Activated CD8-positive, alpha-beta memory T cell treated with anti-CD3 and anti-CD28 coated beads for 1 hour (primary cell): ENCODE measurements at places on chromosomes 7 and 10.

DNA sequence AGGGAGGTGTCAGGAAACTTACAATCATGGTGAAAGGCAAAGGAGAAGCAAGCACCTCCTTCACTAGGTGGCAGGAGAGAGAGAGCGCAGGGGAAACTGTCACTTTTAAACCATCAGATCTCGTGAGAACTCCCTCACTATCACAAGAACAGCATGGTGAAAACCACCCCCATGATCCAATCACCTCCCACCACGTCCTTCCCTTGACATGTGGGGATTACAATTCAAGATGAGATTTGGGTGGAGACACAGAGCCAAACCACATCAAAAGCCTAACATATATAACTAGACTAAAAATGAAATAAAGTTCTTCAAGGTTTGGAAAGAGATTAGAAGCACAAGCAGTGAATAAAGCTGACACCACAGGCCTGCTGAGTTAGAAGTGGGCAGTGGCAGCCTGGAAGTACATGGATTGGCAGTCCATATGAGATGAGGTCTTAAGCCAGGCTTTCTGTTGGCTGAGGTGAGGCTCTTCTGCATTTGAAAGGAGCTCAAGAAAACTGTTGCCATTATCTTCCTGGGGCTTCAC lies 96.4 kb upstream of the MDFIC start:
- no peak for DNase-seq

- no peak for DNase-seq
Observed at GRCh38 chr7:94142281-94142680, 138.1 kb upstream of the BET1 start.

GRCh38 chr10:132397671-132398565 lies 918 bp downstream of the PWWP2B start:
- no peak for DNase-seq

DNA sequence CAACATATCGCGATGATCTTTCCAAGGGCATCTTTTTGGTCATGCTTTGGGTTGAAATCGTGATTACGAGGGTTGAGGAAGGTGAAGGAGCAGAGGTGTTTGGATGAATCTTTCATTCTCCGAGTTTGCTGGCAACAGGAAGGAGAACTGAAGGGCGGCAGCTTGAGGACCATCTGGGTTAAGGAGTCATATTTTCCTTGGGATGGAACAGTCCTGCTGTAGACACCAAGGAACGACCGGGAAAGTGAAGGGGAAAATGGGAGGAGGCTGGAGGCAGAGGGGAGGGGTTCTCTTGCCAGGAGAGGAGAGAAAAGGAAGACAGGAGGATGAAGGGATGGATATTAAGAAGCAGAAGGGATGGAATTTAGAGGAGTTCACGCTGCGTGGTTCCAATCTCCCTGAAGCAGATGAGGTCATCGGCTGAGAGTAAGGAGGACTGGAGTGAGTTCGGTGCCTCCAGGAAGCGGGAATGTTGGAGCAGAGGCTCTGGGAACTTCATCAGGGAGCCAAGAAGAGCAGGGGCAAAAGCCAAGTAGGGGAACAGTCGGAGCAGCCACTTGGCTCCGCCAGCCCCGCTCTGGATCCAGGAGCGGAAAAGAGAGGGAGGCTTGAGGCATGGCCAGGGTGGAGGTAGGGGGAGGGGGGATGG lies 116.6 kb upstream of the GALNT17 start:
- DNase-seq: no peak

DNA sequence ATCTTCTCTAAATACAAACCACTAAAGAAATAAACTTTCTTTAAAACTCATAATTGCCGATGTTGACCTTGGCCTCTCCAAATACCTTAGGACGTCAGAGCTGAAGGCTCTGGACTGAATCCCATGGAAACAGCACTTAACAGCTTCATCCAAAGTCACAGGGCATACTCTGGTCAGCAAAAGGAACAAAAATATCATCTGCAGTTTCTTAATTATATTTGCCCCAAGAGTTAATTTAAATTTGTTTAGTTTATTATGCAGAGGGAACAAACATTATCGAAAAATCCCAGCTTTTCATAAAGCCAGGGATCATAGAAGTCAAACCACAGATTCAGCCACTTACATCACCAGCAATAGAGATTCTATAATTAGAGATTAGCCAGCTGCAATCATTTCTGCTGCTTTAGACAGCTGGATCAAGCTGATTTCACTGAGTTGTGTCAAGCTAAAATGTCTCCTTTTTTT lies 20.5 kb upstream of the FAM13C start:
- DNase-seq: no peak

DNA sequence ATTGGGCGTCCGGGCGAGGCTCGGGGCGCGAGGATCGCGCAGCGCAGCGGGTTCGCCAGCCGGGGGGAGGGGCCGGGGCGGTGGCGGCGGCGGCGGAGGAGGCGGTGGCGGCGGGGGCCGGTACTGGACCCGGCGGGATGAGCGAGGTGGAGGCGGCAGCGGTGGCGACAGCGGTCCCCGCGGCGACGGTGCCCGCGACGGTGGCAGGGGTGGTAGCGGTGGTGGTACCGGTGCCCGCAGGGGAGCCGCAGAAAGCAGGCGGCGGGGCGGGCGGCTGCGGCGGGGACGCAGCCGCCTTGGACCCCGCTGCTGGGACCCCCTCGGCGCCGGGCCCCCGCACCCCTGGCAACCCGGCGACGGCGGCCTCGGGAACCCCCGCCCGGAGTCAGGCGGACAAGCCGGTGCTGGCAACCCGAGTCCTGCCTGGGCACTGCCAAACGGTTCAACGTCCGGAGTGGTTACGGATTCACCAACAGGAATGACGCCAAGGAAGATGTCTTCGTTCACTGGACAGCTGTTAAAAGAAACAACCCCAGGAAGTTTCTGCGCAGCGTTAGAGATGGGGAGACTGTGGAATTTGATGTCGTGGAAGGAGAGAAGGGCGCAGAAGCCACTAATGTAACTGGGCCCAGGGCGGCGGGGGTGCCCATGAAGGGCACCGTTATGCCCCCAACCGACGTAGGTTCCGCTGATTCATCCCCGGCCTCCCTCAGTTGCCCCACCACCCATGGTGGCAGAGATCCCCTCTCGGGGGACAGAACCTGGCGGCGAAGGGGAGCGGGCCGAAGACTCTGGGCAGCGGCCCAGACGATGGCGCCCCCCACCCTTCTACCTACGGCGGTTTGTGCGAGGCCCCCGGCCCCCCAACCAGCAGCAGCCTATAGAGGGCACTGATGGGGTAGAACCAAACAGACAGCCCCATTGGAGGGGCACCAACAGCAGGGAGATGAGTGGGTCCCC lies 100.3 kb upstream of the CPXM2 start:
- no peak for DNase-seq

GRCh38 chr7:27209933-27210440 lies 10.1 kb upstream of the HOXA13 start:
- no peak for DNase-seq

- no peak for DNase-seq
Observed at GRCh38 chr10:113376428-113376827, 176.4 kb upstream of the HABP2 start.

DNA sequence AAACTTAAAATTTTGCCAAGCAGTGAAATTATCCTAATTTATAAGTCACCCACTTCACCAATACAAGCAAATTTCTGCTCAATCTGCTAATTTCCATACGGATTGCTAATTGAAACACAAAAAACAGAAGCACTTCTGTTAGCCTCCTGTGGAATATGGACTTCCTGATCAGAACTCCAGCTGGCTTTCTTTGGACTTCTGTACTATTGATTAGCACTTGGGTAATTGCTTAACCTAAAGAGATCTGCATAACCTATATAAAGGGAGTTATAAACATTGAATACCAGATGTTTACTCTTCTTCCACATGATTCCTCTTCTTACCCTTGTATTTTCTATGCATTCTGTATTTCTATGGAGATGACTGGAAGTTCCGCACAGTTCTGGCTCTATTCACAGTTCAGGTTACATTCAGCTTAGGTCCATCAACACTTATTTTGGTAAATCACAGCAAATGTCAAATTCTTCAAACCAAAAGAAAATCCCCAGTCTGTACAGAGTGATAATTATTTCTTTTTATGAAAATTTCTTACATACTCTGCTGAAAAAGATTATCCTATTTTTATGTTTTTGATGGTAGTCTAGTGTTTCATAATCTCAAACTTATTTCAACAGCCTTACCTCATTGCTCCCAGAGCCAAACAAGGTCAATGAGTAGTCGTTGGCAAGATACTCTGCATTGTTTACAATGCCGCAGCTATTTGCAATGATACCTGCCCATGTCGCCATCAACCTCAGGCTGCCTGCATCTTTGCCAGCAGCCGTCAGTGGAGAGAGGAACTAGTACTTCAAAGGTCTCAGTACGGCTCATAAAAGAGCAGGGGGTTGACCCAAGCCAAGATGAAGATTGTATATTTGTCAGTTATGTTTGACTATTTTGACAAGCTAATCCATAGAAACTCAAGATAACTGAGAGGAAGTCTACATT lies 225.6 kb downstream of the AHR start:
- DNase-seq: no peak

DNA sequence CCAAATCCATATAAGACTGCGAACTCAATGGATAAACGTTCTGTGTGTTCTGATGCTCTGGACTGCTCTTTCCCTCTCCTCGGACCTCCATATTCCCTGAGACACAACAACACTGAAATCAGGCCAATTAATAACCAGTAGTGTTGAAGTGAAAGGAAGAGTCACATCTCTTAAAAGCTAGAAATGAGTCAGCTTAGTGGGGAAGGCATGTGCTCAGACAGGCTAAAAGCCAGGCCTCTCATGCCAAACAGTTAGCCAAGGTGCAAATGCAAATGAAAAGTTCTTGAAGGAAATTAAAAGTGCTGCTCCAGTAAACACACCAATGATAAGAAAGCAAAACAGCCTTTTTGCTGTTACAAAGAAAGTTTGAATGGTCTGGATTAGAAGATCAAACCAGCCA lies 29.3 kb downstream of the TNS3 start:
- DNase-seq: no peak

- no peak for DNase-seq
Observed at GRCh38 chr10:123295644-123296043, 141.4 kb downstream of the BUB3 start.

DNA sequence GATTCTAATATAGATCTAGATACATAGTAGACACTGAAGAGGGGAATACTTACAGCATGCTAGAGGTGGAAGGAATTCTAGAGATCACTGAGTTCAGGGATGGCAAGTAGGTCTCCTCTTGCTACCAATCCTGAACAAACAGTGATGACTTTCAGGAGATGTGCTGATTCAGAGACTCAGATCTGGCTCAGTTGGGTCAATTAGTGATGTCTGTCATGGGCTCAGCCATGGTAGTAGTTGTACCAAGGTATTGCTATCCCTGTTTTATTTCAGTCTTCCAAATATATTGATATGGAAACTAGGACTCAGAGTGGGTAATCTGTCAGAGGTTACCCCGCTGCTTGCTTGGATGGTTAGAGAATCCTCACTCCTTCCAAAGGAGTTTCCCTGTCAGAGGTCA lies 38.5 kb downstream of the UNC5B start:
- DNase-seq: no peak

DNA sequence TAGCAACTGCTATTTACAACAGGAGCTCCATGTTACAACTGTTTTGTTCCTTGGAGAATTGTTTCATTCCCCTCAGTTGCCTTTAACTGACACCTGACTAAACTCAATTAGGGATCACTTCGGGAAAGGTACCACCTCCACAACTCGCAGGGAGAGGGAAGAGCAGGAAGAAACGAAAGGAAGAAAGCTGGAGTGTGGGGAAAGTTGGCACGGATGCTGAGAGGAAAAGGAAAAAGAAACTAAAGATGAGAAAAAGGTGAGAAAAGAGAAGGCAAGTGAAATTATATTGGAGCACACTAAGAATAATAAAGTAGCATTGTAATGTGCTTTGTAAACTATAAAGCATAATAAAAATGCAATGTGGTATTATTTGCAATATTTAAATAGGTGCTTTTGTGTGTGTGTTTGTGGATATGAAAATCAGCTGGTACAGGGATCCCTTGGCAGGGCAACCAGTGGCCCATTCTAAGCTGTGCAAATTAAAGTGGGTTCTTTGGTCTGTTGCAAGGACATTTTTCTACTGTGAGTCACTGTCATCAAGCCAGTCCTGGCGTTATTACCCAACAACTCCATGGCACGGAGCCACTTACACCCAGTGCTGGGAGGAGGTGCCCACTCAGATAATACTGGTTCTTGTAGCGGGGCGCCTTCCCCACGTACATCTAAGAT lies 45.9 kb downstream of the HIPK2 start:
- no peak for DNase-seq

DNA sequence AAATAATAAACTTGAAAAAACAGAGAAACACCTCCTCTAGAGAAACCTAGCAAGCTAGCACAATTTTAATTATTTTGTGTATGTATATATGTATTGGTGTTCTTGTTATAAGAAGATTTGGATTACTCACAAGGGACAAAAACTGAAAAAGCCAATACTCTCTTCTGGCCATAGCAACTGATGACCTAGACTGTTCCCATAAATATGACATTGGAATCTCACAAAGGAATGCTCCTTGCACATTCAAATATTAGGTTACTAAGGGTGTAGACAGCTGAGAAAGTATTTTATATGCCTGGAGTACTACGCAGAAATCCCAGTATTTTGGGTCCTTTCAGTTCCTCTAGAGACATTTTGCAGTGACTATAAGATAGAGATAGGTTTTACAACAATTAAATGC lies 279.4 kb downstream of the FZD1 start:
- DNase-seq: no peak

DNA sequence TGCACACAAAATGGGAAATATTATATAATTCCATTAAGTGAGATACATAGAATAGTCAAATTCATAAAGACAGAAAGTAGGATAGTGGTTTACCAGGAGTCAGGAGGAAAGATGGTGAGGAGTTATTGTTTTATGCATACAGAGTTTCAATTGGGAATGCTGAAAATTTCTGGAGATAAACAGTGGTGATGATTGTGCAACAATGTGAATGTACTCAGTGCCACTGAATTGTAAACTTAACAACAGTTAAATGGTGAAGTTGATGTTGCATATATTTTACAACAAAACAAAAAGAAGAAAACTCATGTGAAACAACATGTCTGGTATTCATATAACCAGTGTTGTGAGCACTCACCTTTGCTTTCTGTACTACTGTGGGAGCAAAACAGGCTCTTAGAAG lies 168.9 kb upstream of the TEX47 start:
- DNase-seq: no peak

DNA sequence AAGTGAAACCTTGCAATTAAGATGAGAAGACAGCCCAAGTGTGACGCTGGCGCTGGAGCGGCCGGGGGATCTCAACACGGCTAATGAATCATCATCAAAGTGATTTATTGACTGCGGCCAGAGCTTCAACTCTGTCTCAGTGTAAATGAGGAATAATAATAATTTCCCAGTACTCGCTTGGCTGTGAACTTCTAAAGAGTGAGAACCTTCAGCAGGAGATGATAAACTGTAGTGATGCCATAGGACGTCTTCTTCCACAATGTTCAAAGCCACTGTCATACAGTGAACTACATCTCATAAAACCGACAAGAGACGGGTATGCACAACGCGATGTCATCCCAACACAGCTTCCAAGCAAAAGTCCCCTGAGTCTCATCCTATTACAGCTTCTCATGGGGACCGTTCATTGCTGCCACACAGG lies 123.6 kb upstream of the NOBOX start:
- no peak for DNase-seq

DNA sequence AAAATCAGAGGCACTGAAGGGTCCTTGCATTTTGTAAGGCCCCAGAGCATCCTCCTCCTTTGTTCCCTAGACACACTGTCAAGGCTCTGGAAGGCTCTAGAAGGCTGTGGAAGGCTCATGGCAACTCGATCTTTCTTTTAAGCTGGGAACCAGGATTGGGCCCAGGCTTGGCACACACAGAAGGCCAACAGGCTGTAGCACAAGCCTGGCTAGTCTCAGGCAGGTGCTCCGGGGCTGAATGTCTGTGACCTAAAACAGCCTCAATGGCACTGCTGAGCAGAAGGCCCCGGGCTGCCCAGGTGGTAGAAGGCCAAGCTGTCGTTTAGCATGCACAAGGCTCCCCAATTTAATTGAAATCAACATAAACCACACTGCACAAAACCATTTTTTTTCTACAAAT lies 55.7 kb downstream of the PRKAG2 start:
- DNase-seq: no peak
